ENCODE measurements at places on chromosomes 3 and 15.

GRCh38 chr3:4351164-4351855, 48.1 kb downstream of the SETMAR start:
- no peak for DNase-seq

GRCh38 chr15:85532689-85533088, 152.3 kb downstream of the AKAP13 start:
- DNase-seq: no peak

- DNase-seq: no peak
Measured at GRCh38 chr3:194906229-194906629, 220.5 kb downstream of the FAM43A start.

DNA sequence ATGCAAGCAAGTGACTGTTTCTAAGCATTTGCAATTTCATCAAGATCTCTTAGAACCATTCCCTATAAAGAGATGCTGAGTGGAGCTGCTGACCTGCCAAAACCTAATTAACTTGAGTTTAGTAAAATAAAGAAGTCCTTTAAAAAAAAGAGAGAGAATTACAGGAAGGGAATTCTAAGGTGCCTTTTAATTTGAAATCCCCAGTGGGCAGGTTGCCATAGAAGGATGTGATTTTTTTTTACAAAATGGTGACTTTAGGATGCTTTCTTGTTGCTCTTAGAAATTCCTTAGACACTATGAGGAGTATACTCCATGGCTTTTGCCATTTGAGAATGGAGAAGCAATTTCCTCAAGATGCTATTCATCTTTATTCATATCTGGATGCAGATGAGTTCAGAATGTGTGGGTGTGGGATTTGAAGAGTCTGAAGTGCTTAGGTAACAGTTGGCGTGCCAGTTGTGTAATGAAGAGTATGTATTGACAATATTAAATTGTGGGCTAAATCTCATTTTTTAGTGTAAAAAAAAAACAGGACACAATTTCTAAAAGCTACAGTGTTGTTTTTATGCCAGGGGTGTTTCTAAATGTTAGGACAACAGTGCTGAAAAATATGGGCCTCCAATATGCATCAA, 13.6 kb downstream of the LRRC3B start:
- DNase-seq: no peak

GRCh38 chr3:2873986-2874385, 236.2 kb downstream of the IL5RA start:
- no peak for DNase-seq

- peak; percentile 36 for DNase-seq
Measured at GRCh38 chr3:32371461-32372212, 20.0 kb upstream of the CMTM7 start.

- DNase-seq: no peak
Measured at GRCh38 chr3:129037093-129037419, 23.5 kb upstream of the GP9 start.

DNA sequence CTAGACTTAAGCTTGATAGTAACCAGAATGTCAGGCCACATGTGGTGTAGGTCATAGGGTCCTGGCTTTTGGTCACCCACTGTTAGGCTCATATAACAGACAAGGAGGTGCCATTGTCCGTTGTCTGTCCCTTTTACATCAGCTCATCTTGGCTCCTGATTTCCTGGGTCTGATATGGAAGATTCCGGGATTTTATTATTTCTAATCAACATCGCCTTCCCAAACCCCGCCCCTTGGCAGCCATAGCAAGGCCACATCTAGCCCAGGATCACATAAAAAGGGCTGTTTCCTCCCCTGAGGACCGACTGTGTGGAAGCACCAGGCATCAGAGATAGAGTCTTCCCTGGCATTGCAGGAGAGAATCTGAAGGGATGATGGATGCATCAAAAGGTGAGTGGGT, at the start of gene TGM4:
TSS of gene TGM4 (plus strand) at position 301 of the 400 bp plus-strand sequence. CDS start at position 372, 71 bp downstream.
- DNase-seq: no peak

GRCh38 chr3:180548050-180548449, 53.9 kb upstream of the TTC14 start:
- DNase-seq: no peak

- DNase-seq: no peak
Measured at GRCh38 chr3:2172561-2173171, 74.0 kb downstream of the CNTN4 start.

DNA sequence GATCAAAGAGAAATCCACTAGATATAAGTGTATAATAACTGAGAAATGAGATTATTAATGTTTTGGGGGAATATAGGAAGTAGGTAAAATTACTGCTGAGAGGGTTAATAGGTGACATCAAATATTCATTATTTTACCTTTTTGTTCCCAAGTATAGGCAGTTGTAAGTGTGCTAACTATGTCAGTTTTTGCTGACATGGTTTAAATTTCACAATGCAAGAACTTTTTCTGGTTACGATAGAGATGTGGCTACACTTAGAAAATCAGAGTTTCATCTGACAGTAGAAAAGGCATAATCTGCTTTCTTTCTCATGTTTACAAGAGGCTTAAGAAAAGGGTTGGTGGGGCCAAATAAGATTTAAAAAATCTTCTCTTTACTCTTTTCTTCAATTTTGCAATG, 235.0 kb upstream of the DPPA4 start:
- DNase-seq: no peak

DNA sequence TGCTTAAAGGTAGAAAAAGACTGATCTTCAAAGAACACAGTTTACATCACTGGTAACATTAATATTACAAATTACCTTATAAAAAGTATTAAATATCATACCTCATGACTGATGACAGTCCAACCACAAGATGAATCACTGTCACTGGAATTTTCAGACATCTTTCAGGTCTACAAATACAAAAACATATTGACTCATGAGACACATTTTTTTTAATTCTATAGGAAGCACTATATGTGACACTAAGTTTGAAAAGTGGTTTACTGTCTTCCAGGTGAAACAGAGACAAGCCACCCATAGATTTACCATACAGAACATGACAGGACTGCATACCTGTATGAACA, 18.9 kb downstream of the CCPG1 start:
- DNase-seq: no peak

Measured in GM12865 (cell line).